ENCODE measurements at places on chromosomes 11 and 22.

DNA sequence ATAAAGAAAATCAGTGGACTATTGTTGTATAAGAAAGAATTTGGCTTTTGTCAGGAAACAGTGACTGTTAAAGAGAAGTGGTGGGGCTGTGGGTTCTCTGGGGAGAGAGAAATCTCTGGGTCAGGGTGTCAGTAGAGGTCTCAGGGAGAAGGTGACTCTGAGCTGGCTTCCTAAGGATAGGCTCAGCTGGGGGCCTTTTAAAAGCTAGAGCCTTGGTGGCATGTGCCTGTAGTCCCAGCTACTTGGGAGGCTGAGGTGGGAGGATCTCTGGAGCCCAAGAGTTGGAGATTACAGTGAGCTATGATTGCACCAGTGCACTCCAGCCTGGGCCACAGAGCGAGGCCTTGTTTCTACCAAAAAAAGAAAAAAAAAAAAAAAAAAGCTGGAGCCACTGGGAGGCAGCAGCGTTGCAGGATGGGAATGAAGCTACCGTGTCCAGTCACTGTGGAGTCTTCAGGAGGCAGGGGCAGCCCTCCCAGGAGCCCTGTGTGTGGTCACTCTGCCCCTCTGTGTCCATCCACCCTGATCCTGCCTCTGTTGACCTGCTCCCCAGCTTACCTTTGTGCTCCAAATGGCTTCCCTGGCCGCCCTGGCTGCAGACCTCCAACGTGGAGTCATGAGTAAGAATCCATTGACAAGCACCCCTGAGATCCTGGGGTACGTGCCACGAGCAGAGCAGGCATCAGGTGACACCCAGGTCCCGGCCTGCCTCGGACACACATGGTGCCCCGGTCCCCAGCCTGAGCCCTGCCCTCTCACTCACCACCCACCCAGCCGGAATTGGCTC, 5.4 kb upstream of the MIF start:
- DNase-seq = no peak

GRCh38 chr11:94128291-94128745, 323 bp upstream of the PANX1 start:
- no peak for DNase-seq

DNA sequence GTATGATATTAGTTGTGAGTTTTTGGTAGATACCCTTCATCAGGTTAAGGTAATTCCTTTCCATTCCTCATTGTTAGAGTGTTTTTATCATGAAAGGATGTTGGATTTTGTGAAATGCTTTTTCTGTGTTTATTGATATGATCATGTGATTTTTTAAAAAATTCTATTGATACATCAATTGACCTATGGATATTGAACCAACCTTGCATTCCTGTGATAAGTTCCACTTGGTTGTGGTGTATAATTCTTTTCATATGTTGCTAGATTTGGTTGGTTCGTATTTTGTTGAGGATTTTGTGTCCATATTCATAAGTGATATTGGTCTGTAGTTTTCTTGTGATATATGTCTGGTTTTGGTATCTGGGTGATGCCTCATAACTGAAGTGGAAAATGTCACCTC, 6.7 kb downstream of the ANKRD13D start:
- no peak for DNase-seq

DNA sequence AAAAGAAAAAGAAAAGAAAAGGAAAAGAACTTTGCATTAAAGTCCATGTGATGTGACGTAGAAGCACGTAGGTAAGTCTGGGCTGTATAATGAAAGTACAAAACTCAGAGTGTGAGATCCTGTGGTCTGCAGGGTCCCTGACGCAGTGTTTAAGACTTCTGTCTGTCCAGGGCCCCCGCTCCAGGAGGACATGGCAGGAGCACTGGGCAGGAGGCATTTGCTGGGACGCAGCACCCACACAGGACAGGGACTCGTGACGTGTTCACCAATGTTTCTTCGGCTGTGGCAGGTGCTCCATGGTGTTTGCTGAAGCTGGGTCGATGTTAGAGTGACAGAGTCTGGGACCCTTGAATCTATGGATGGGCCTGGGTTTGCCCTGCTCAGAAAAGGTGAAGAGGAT, 348.1 kb downstream of the BRD1 start:
- no peak for DNase-seq

GRCh38 chr11:1119604-1120146, 38.1 kb upstream of the MUC5AC start:
- DNase-seq = no peak

DNA sequence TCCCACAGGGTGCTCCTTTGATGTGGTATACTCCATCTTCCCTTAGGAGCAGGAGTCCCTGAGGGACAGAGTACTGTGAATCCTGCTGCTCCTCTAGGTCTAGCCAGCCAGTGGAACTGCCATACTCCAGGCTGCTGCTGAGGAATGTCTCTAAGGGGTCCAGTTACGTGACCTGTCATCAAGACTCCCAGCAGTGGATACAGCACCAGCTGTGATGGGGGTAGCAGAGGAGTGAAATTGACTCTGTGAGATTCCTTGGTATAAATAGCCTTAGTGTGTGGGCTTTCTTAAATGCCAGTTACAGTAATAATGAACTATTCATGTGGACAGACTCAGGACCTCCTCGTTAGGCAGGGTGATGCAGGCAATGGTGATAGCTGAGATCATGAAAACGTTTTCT, 140.4 kb upstream of the LUZP2 start:
- DNase-seq = no peak

DNA sequence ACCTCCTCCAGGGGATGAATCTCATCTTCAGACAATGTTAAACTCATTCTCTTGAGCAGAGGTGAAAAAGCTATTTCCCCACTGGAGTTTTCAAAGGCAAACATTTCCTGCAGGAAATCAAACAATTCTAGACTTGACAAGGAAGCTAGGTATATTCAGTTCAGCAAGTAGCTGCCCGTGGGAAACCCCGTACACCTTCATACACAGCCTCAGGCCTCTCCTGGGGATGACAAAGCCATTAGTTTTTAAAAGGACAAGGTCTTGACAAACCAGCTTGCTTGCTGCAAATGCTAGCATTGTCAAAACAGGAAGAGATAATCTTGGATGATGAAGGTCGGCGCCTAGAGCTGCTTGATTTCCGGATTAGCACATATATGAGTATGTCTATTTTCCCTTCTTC, 1630.8 kb upstream of the TENM4 start:
- no peak for DNase-seq

DNA sequence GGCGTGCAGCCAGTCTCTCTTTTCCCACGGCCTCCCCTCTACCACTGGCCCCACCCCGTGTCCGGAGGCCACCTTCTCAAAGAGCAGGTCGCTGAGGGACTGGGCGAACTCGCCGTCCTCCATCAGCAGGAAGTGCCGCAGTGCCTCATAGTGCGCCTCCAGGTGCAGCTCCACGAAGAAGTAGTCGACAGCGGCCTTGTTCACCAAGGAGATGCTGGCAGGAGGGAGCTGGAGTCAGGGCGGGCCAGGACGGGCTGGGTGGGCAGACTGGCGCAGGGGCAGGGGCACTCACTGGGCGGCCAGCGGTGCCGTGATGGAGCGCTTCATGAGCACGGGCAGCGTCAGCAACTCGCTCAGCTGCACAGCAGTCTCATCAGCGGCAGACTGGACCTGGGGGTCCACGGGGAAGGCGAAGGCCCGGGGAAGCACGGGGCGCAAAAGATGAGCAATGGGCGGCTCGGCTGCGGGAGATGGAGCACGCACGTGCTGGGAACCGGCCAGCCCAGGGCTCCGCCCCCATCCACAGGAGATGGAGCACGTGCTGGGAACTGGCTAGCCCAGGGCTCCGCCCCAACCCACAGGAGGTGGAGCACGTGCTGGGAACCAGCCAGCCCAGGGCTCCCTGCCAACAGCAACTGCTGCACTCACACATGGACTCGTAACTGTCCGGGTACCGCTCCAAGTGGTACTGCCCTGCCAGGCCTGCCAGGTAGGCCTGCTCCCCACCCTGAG, 18.4 kb downstream of the SELENOO start:
- no peak for DNase-seq

GRCh38 chr22:27628891-27629631, 172.5 kb downstream of the MN1 start:
- no peak for DNase-seq

DNA sequence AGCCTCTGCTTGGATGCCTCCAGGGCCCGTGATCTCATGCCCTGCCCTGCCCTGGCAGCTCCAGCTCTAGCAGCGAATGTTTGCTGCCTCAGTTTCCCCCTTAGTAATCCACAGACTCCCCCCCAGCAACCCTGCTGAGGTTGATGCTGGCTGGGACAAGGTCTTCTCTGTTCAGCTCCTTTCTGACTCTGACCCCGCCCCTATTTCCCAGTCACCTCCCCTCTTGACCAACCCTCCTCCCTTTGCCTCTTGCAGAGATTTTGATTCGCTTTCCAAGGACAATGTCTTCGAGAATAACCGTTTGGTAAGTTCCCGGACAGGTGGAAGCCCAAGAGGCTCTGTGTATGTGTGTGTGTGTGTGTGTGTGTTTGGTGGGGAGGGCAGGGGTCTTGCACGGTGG, 5.6 kb downstream of the MICALL1 start:
- no peak for DNase-seq

- DNase-seq = no peak
These were observed 397.1 kb downstream of the TENM4 start for GRCh38 chr11:79043726-79044125.

- no peak for DNase-seq
These were observed 11.3 kb upstream of the MTMR3 start for GRCh38 chr22:29871684-29872083.

DNA sequence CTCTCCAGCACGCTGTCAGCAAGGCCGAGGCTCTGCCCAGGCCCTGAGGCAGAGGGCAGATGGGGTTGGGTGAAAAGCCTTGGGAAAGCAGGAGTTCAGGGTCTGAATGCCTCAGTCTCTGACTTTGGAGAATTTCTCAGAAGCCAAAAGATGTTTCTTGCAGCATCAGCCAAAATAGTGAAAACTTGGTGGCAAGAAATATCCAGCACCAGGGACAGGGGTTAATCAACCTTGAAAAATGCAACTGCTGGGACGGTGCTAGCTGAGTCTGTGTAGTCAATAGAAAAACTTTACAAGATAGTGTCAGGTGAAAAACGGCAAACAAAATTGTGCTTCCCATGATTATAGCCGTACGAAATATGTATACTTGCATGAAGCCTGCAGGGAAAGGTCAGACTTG, 1.4 kb upstream of the ABCC8 start:
- DNase-seq = no peak

DNA sequence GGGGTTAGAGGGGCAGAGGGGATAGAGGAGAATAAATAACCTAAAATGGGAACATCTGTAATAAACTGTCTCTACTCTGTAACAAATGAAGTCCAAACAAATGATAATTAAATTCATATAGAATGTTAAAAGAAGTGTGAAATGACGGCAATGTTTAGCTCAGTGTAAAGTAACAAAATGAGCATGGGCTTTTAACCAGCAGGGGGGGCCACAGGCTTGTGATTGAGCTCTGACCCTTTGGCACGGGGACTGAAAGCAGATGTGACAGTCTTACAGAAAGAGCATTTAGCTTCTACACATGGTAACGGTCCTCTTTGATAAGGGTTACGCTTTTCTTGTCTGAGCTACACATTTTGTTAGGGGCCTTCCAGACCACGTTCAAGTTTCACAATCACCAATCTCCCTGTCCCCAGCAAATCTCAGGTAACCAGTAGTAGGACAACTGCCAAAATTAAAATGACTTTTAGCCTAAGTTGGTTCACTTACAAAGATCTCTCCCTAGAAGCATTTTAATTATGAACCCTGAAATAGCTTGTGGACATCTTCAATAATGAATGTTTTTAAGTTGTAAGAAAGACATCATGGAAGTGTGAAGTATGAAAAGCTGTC, 262.5 kb downstream of the DCDC1 start:
- peak; percentile 77 for DNase-seq
